ENCODE measurements at places on chromosomes 7 and 10. TPM values are rescaled to one million over a fixed set of nuclear protein-coding genes. Genes with fewer than 3 reads are reported as not detected.

The VPS50 gene
- 15.2 TPM for total RNA-seq

The STYXL1 gene
- total RNA-seq, result 49.3 TPM

The EBLN1 gene
- total RNA-seq, result not detected

The TLX1 gene
- not detected for total RNA-seq

The MRPS33 gene
- total RNA-seq, result 58.6 TPM

The IDI1 gene
- 25.1 TPM for total RNA-seq

The ABCB1 gene
- not detected for total RNA-seq

The LRIT1 gene
- not detected for total RNA-seq

The NCAPG2 gene
- total RNA-seq, result 10.5 TPM

The REEP3 gene
- total RNA-seq, result 51.8 TPM

The DNAJC2 gene
- 58.2 TPM for total RNA-seq

The WDFY4 gene
- total RNA-seq, result not detected

The DENND2A gene
- not detected for total RNA-seq

The SCD gene
- 101 TPM for total RNA-seq

The EGR2 gene
- 1.0 TPM for total RNA-seq

The HMX2 gene
- not detected for total RNA-seq

The CH25H gene
- total RNA-seq, result not detected

The C10orf105 gene
- not detected for total RNA-seq

Measured in MCF 10A (cell line).